ENCODE measurements at places on chromosomes 6 and 20.

GRCh38 chr6:134739299-134740026, 210.4 kb downstream of the ALDH8A1 start:
- DNase-seq, result no peak

- DNase-seq, result no peak
Measured at GRCh38 chr20:56715309-56715708, 86.2 kb downstream of the TFAP2C start.

DNA sequence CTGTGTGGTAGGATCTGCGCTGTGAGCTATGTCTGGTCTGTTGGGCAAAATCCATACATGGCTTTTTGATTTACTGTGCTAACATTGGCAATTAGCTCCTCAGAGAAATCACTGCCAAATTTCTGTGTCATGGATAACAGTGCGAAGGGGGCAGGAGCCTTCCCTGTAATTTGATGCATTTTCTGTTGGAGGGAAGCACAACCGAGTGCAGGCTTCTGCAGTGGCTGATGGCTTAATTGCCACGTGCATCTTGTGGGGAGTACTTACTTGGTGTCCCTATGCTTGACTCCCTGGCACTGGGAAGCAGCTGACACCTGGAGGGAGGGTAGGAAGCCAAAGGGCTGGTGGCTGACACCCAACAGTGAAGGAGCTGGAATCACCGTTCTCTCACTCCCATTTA, 99.3 kb upstream of the PROKR2 start:
- DNase-seq, result no peak

GRCh38 chr6:16739329-16739801, 21.9 kb downstream of the ATXN1 start:
- no peak for DNase-seq

- no peak for DNase-seq
Measured at GRCh38 chr20:52200870-52201269, 9.3 kb upstream of the ZFP64 start.

DNA sequence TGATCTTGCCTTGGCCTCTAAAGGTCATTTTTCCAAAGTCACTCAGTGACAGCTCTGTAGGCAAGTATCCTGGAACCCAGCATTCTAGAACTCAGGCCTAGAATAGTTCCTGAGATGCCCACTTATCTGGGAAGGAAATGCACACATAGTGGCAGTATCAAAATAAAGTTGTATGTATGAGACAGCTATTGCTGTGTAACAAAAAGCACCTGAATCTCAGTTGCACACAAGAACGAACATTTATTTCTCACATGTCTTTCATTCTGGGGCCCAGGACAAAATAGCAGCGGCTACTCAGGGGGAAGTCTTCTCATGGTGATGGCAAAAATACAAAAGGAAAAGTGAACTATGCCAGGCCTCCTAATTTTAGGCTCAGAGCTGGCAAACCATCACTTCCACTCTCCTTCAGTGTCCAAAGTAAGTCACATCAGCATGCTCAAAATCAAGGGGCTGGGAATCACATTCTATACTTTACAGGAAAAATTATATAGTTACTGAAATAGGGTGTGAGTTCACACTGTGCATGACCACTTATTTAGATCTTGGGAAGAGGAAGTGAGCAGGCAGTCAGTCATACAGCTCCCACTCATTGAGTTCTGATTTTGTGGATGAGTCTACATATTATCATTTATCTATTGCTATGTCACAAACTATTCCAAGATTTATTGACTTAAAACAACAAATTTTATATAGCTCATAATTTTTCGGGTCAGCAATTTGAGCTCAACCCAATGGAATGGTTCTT, 133.7 kb upstream of the RIN2 start:
- no peak for DNase-seq

- no peak for DNase-seq
Measured at GRCh38 chr20:17747431-17747846, 47.7 kb downstream of the BANF2 start.

- DNase-seq, result no peak
Measured at GRCh38 chr20:24117383-24117782, 128.8 kb upstream of the GGTLC1 start.

GRCh38 chr6:160188773-160189172, 67.2 kb downstream of the SLC22A1 start:
- no peak for DNase-seq

GRCh38 chr6:13485303-13485702, 2.1 kb downstream of the GFOD1 start:
- no peak for DNase-seq

GRCh38 chr6:34514593-34515472, 41.3 kb downstream of the SPDEF start:
- no peak for DNase-seq

DNA sequence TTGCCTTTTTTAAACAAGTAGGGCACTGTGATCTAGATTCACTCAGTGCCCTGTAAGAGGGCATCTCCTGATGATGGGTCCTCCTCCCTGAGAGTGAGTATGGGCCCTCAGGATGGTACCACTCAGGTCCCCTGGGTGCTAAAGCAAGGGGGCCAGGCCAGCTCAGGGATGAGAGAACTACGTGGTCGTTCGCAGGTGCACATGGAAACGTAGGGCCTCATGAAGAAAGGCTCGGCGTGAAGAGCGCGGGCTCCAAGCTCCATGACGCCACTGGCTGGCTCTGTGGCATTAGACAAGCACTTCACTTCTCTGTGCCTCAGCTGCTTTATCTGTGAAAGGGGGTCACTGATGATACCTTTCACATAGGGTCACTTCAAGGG, 50.7 kb downstream of the SYNJ2 start:
- no peak for DNase-seq

GRCh38 chr20:44734938-44735337, 10.7 kb upstream of the KCNK15 start:
- no peak for DNase-seq

DNA sequence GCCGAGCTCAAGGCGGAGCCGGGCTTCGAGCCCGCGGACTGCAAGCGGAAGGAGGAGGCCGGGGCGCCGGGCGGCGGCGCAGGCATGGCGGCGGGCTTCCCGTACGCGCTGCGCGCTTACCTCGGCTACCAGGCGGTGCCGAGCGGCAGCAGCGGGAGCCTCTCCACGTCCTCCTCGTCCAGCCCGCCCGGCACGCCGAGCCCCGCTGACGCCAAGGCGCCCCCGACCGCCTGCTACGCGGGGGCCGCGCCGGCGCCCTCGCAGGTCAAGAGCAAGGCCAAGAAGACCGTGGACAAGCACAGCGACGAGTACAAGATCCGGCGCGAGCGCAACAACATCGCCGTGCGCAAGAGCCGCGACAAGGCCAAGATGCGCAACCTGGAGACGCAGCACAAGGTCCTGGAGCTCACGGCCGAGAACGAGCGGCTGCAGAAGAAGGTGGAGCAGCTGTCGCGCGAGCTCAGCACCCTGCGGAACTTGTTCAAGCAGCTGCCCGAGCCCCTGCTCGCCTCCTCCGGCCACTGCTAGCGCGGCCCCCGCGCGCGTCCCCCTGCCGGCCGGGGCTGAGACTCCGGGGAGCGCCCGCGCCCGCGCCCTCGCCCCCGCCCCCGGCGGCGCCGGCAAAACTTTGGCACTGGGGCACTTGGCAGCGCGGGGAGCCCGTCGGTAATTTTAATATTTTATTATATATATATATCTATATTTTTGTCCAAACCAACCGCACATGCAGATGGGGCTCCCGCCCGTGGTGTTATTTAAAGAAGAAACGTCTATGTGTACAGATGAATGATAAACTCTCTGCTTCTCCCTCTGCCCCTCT, 1.1 kb downstream of the CEBPB start:
- DNase-seq, result peak; percentile 62

DNA sequence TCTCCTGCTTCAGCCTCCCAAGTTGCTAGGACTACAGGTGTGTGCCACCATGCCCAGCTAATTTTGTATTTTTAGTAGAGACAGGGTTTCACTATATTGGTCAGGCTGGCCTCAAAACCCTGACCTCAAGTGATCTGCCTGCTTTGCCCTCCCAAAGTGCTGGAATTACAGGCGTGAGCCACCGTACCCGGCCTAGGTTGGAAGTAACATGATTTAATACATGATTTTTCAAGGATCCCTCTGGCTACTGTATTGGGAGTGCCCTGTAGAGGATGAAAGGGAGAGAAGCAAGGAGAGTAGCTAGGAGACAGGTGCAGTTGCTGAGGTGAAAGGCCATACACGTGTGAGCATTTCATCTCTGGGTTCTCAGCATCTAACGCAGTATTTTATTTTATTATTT, 2.6 kb upstream of the NCOA3 start:
- no peak for DNase-seq

- no peak for DNase-seq
Measured at GRCh38 chr20:16459019-16459700, 114.1 kb downstream of the KIF16B start.

GRCh38 chr20:32168184-32168910, 39.2 kb downstream of the PLAGL2 start:
- DNase-seq, result no peak

GRCh38 chr20:21339499-21339898, 36.4 kb downstream of the XRN2 start:
- no peak for DNase-seq

- DNase-seq, result no peak
Measured at GRCh38 chr6:136213853-136214252, 36.3 kb downstream of the MTFR2 start.

DNA sequence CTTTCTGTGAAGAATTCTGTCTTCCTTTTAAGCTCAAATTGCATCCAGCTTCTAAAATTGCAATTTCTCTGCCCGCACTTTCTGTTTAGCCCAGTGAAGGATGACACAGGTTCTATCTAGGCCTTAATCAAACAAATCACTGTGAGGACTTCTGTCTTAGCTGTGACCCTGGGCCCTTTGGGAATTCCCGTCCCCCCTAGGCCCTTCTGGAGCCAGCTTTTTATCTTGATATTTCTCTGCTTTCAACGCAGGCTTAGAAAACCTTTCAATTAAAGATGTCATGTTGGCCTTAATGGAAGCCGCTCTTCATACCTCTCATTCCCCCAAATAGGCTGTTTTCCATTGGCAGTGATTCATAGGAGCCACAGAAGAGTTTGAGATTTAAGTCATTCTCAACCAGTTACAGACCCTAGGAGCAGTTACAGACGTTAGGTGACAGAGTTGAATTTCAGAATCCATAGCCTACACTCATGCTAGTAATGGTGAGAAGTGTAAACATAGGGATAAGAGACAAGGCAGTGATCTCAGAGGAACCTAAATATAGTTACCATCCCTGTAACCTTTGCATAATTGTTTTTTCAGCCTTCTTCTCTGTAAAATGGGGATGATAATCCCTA, 74.8 kb upstream of the FLRT3 start:
- DNase-seq, result no peak

DNA sequence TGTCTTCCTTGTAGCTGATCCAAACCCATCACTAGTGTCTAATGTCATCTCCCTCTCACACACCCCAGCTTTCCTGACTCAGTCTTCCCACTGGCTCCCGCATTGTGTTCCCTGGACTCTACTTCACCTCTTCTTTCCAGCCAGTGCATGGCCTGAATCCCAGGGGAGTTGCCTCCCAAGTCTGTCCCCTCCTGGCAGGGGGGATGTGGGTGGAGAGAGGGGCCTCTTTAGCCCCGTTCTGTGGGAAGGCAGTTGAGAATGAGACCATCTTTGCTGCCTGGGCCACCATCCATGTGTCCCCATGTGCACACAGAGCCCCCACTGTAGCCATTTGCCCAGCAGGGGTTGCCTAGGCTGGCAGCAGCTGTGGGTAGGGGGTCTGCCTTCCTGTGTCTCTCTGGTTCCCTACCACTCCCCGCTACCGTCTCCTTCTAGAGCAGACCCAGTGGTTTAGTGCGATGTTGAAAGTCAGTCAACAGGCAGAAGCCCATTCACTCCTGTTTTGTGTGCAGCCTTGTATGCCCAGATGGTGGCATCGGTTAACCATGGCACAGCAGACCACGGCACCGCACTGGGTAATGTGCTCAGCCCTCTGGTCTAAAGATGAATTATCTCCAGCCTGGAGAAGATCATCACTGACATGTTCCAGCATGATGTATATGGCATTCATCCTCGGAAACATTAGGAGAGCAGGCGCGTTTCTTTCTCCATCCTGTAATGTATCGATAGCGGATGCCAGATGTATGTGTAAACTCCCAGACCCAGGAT, 178.8 kb upstream of the SNX9 start:
- DNase-seq, result no peak
